Placental pericyte (primary cell): ENCODE measurements at places on chromosomes 5 and 9. TPM values are rescaled to one million over a fixed set of nuclear protein-coding genes. Genes with fewer than 3 reads are reported as not detected.

PCDHB5 gene
- 0.14 and 0.22 TPM in 2 replicates for total RNA-seq

ZNF883 gene
- total RNA-seq: under 0.01 and 0.22 TPM in 2 replicates

FOXD1 gene
- 2.4 and 23.6 TPM in 2 replicates for total RNA-seq

CCDC183 gene
- total RNA-seq: 0.22 TPM in 1 of 2 replicates, not detected in the other

CERCAM gene
- total RNA-seq: 77.3 and 148 TPM in 2 replicates
